ENCODE measurements at places on chromosomes 7 and 10. TPM values are rescaled to one million over a fixed set of nuclear protein-coding genes. Genes with fewer than 3 reads are reported as not detected.

PTPN20 gene
- total RNA-seq, result 0.84 TPM

CFTR gene
- total RNA-seq, result not detected

GALNT17 gene
- total RNA-seq, result 12.6 TPM

FAM20C gene
- total RNA-seq, result 16.7 TPM

DPP6 gene
- total RNA-seq, result 0.94 TPM

HTR7 gene
- 0.85 TPM for total RNA-seq

AZGP1 gene
- total RNA-seq, result 4.2 TPM

NUTM2A gene
- 0.39 TPM for total RNA-seq

CYP3A7 gene
- total RNA-seq, result 1.7 TPM

CALCR gene
- 0.39 TPM for total RNA-seq

ADAM12 gene
- total RNA-seq, result not detected

GNAT3 gene
- total RNA-seq, result not detected

DDX56 gene
- 73.2 TPM for total RNA-seq

DNA sequence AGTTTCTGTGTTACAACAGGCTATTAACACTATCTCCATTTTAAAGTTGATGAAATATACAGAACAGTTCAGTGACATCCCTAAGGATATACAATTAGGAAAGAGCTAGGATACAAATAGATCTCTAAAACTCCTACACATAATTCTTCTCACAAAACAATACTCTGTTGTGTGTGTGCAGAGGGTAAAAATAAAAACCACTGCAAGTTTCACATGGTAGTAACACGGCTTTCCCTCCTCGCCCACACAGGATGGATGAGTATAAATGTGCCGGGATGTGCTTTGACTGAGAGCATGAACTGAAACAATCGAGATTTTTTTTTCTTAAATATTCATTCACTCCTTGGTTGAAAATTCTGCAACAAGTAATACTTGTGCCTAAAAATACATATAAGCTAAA, 131.5 kb upstream of the C1QL3 start:
- no peak for DNase-seq
- H3K4me3 ChIP-seq, result no peak overlapping the region
- H3K27ac ChIP-seq, result no peak overlapping the region
- no peaks in the 10 kb centered on the region for H3K36me3 ChIP-seq

GRCh38 chr10:98235846-98236245, 32.1 kb downstream of the LOXL4 start:
- no peak overlapping the region for H3K4me3 ChIP-seq
- no peaks in the 10 kb centered on the region for H3K27me3 ChIP-seq
- no peaks in the 10 kb centered on the region for H3K4me1 ChIP-seq
- no peak overlapping the region for H3K27ac ChIP-seq

DNA sequence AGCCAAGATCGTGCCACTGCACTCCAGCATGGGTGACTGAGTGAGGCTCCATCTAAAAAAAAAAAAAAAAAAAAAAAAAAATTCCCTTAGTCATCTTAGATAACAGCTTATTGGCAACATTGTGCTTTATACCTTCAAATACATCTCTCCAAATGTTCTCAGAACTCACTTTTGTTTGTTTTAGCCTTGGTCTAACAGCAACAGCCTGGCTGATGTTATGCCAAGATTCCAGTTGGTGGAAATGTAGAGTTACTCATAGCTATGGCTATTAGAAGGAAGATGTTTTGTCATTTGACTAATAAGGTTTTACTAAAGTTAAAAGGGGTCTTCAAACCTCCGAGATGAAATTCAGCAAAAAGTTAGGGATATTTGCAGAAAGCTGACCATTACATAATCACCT, 481.4 kb downstream of the NEBL start:
- DNase-seq, result no peak
- H3K4me1 ChIP-seq, result no peaks in the 10 kb centered on the region
- no peaks in the 10 kb centered on the region for H3K36me3 ChIP-seq
- H3K4me3 ChIP-seq, result no peak overlapping the region
- H3K27me3 ChIP-seq, result no peaks in the 10 kb centered on the region

- no peaks in the 10 kb centered on the region for H3K27me3 ChIP-seq
- no peak overlapping the region for H3K27ac ChIP-seq
- H3K36me3 ChIP-seq, result no peaks in the 10 kb centered on the region
- H3K4me1 ChIP-seq, result no peaks in the 10 kb centered on the region
These were observed 1039.6 kb upstream of the LRRN3 start for GRCh38 chr7:110051372-110051771.

DNA sequence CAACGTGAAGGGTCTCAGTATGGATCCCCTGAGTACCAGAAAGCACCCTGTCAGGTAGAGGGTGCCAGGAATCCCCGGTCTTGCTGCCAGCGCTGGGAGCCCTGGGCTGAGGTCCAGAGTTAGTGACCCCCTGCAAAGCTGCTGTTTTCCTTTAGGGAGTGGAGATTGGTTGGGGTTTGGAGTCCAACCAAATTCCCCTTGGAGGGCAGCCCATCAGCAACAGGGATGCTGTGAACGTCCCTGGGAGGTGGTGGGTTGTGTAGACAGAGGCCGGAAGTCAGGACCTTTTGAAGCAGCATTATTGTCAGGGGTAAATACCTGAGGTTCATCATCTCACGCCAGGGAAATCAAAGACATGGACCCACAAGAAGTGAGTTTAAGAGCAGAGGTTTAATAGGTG, 104.2 kb downstream of the COL26A1 start:
- H3K4me3 ChIP-seq, result no peak overlapping the region
- H3K27me3 ChIP-seq, result no peaks in the 10 kb centered on the region
- H3K27ac ChIP-seq, result no peak overlapping the region
- DNase-seq, result no peak

GRCh38 chr7:27533652-27534081, 129.0 kb downstream of the HIBADH start:
- peaks cover 21% of the 10 kb centered on the region for H3K36me3 ChIP-seq
- no peak for DNase-seq
- no peak overlapping the region for H3K27ac ChIP-seq
- no peak overlapping the region for H3K4me3 ChIP-seq
- H3K4me1 ChIP-seq, result no peaks in the 10 kb centered on the region
- no peaks in the 10 kb centered on the region for H3K27me3 ChIP-seq

- no peak for DNase-seq
- H3K4me3 ChIP-seq, result no peak overlapping the region
- H3K27me3 ChIP-seq, result no peaks in the 10 kb centered on the region
- H3K4me1 ChIP-seq, result no peaks in the 10 kb centered on the region
These were observed 1162.5 kb upstream of the C7orf33 start for GRCh38 chr7:147428075-147428474.

- no peak for DNase-seq
- H3K27me3 ChIP-seq, result no peaks in the 10 kb centered on the region
- H3K4me3 ChIP-seq, result no peak overlapping the region
- no peaks in the 10 kb centered on the region for H3K4me1 ChIP-seq
- no peak overlapping the region for H3K27ac ChIP-seq
These were observed 358.2 kb upstream of the IGFBP3 start for GRCh38 chr7:46279290-46279689.

GRCh38 chr10:117662126-117662525, 119.6 kb downstream of the EMX2 start:
- H3K36me3 ChIP-seq, result no peaks in the 10 kb centered on the region
- no peaks in the 10 kb centered on the region for H3K27me3 ChIP-seq
- DNase-seq, result no peak
- no peak overlapping the region for H3K27ac ChIP-seq
- no peak overlapping the region for H3K4me3 ChIP-seq
- no peaks in the 10 kb centered on the region for H3K4me1 ChIP-seq

- peaks cover 18% of the 10 kb centered on the region for H3K4me1 ChIP-seq
- no peak overlapping the region for H3K27ac ChIP-seq
- no peak for DNase-seq
- no peaks in the 10 kb centered on the region for H3K27me3 ChIP-seq
- no peaks in the 10 kb centered on the region for H3K36me3 ChIP-seq
These were observed 69.9 kb downstream of the INPP5A start for GRCh38 chr10:132607491-132607890.

- DNase-seq, result no peak
- H3K4me3 ChIP-seq, result no peak overlapping the region
- no peak overlapping the region for H3K27ac ChIP-seq
- no peaks in the 10 kb centered on the region for H3K36me3 ChIP-seq
These were observed 112.9 kb upstream of the LYZL2 start for GRCh38 chr10:30742471-30742870.

DNA sequence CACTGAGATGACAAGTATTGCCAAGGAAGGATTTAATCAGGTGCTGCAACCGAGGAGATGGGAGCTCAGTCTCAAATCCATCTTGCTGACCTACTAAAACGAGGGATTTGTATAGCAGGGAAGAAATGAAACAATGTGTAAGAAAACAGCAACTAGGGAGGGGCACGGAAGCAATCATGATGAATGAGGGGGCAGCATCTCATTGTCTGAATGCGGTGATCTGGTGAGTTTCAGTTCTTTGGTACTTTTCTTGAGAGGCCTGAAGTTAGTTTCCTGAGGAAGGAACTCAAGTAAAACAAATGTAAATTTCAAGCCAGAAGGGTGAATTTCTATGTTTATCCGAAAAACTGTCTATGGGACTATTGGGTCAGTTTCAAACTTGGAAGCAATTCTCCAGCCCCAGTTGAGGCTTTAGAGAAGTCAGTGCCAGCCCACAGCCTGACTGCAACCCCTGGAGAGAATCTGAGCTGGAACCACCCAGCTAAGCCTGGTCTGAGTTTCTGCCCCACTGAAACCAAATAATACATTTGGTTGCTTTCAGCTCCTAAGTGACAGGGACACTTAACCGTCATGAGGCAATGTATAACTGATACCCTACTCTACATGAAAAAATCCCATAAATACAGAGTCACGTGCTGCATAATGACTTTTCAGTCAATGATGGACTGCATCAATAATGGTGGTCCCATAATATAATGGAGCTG, 45.8 kb upstream of the TNS3 start:
- no peaks in the 10 kb centered on the region for H3K27me3 ChIP-seq
- no peaks in the 10 kb centered on the region for H3K36me3 ChIP-seq
- DNase-seq, result no peak

DNA sequence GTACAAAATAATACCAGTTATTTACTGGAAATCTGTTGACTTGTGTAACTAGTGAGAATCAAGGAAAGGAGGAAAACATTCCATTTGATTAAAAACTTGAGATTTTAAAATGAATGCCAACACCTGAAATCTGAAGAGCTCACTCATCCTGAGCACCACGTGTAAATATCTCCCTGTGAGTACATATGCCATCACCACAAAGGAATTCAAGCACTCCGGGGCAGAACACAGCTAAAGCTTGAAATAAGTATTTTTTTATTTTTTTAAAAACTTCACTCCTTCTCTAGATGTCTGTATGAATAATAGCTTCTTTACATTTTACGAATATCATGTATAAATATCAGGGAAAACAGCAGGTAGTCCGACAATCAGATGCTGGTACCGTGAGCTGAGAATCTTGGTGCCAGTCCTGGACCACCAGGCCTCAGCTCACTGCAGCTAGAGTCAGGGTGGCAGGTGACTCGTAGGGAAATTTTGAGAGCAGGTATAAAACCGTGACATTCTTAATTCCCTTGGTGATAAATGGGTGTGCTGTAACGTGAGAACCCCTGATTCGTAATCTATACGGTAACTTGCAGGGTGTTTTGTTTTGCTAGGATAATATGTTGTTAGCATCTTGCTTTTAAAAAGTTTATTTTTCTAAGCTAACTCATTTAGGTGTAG, 12.7 kb downstream of the LMTK2 start:
- no peak for DNase-seq
- H3K4me1 ChIP-seq, result peaks cover 9% of the 10 kb centered on the region
- H3K27me3 ChIP-seq, result no peaks in the 10 kb centered on the region
- no peak overlapping the region for H3K4me3 ChIP-seq
- no peak overlapping the region for H3K27ac ChIP-seq
- H3K36me3 ChIP-seq, result no peaks in the 10 kb centered on the region

- no peak for DNase-seq
- H3K27me3 ChIP-seq, result no peaks in the 10 kb centered on the region
- no peak overlapping the region for H3K4me3 ChIP-seq
- peak overlapping the region; percentile 22 for H3K27ac ChIP-seq
- H3K4me1 ChIP-seq, result peaks cover 88% of the 10 kb centered on the region
These were observed 275.3 kb upstream of the MKLN1 start for GRCh38 chr7:131052285-131052904.

DNA sequence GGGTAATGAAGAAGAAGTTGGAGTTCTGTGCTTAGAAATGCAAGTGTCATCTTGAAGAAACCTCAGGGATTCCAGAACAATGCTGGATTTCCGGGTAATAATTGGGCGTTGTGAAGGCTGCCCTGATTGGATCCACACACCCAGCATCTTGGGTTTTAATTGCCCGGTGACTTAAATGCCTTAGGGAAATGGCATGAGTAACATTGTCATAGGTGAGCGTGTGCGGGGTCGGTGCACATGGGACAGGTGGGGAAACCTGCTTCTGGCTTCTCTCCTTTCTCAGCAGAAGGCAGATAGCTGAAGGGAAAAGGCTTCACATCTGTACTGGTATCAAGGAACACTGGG, 15.2 kb upstream of the CAMK1D start:
- no peak overlapping the region for H3K4me3 ChIP-seq
- DNase-seq, result no peak
- no peaks in the 10 kb centered on the region for H3K36me3 ChIP-seq
- no peaks in the 10 kb centered on the region for H3K4me1 ChIP-seq
- H3K27ac ChIP-seq, result peak overlapping the region; percentile 45

- H3K4me3 ChIP-seq, result no peak overlapping the region
- no peaks in the 10 kb centered on the region for H3K27me3 ChIP-seq
- no peak overlapping the region for H3K27ac ChIP-seq
- H3K36me3 ChIP-seq, result no peaks in the 10 kb centered on the region
- DNase-seq, result no peak
These were observed 265.5 kb upstream of the POT1 start for GRCh38 chr7:125195156-125195555.

DNA sequence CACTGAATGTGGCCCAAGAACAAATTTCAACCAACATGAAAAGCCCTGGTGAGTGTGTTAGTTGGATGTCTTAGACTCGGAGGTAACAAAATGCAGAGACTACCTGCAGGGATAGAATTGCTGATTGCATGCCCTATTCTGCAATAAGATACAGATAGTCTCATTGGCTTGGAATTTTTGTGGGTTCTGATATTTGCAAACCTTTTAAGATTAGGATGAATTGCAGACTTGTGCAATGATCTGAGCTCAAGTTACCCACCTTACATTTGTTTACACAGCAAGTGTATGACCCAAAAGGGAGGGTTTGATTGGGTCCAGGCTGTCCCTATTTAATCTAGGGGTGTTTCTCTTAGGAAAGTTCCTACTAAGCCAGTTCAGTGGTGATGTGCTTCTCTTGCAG, 45.4 kb downstream of the GPR37 start:
- no peak overlapping the region for H3K27ac ChIP-seq
- H3K4me1 ChIP-seq, result no peaks in the 10 kb centered on the region
- no peaks in the 10 kb centered on the region for H3K27me3 ChIP-seq
- no peaks in the 10 kb centered on the region for H3K36me3 ChIP-seq
- H3K4me3 ChIP-seq, result no peak overlapping the region
- DNase-seq, result no peak

GRCh38 chr7:11170863-11171568, 197.3 kb downstream of the PHF14 start:
- H3K27me3 ChIP-seq, result no peaks in the 10 kb centered on the region
- DNase-seq, result no peak
- H3K4me1 ChIP-seq, result peaks cover 10% of the 10 kb centered on the region
- H3K27ac ChIP-seq, result no peak overlapping the region
- no peaks in the 10 kb centered on the region for H3K36me3 ChIP-seq
- H3K4me3 ChIP-seq, result no peak overlapping the region

GRCh38 chr7:19899529-19899928, 126.1 kb upstream of the TMEM196 start:
- H3K4me3 ChIP-seq, result no peak overlapping the region
